ENCODE measurements at places on chromosomes 12 and 14.

- no peak for DNase-seq
Observed at GRCh38 chr14:77372304-77372841, 4.5 kb downstream of the TMED8 start.

- DNase-seq: no peak
Observed at GRCh38 chr12:1716215-1716862, 25.5 kb downstream of the ADIPOR2 start.

DNA sequence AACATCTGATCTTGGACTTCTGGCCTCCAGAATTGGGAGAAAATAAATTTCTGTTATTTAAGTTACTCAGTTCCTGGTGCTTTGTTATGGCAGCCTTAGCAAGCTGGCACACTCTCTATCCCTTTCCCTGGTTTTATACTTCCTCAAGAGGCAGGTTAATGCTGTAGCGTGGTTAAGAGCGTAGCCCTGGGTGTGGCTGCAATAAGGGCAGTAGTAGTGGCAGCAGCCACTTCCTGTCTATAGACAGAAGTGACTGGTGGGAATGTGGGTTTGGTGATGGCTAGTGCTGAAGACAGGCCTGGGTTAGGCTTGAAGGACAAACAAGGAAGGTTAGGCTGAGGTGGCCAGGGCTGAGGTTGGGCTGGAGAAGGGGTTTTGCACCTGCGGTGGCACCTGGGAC lies 3.6 kb upstream of the LGALS3 start:
- no peak for DNase-seq

GRCh38 chr12:114656906-114657596 lies 26.9 kb downstream of the TBX3 start:
- no peak for DNase-seq

- DNase-seq: no peak
Observed at GRCh38 chr12:89731089-89731488, 22.5 kb upstream of the ATP2B1 start.

GRCh38 chr12:27521066-27521465 lies 2.9 kb upstream of the PPFIBP1 start:
- no peak for DNase-seq

DNA sequence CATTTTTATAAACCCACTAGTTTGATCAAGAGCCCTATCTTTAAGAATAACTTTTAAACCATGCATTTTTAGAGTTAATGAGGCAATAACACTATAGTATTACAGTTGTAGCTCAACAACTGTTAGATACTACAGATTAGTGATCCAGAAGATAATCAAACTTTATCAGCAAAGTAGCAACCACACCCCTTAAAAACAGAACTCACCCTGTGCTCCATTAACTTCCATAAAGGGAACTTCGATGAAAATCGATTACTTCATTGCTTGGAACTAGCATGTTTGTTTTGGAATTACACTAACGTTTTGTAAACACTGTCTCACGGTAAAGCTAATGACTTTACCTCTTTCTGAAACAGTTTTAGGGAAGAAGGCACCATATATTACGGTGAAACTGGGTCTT lies 1.4 kb downstream of the SGPP1 start:
- no peak for DNase-seq

DNA sequence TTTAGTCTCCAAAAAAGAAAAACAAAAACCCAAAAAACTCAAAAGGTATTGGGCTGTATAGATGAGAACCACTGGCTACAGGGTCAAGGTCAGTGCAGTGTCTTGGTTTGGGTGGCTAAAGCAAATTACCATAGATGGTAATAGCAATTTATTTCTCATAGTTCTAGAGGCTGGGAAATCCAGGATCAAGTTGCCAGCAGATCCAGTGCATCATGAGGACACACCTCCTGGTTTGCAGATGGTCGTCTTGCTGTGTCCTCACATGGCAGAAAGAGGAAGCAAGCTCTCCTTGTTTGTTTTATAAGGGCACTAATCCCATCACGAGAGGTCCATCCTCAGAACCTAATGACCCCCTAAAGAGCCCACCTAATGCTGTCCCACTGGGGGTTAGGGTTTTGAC lies 11.2 kb downstream of the COX14 start:
- no peak for DNase-seq

DNA sequence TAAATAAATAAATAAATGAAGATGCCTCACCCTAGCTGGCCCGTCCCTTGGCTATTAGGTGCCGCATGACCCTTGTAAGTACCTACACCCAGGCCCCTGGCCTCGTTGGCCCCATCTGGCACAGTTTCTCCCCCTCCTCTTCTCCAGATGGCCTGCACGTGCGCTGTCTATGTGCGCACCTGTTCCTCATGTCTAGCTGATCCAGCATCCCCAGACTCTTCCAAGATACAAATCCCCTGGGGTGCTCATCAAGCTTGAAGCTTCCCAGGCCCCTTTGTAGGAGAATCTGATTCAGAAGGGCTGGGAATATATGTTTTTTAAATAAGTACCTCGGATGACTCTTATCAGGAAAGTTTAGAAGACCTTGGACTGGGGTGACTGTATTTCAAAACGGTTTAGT lies 133.3 kb downstream of the CHST11 start:
- DNase-seq: no peak

- no peak for DNase-seq
Observed at GRCh38 chr14:77148510-77149231, 7.1 kb upstream of the ZDHHC22 start.

DNA sequence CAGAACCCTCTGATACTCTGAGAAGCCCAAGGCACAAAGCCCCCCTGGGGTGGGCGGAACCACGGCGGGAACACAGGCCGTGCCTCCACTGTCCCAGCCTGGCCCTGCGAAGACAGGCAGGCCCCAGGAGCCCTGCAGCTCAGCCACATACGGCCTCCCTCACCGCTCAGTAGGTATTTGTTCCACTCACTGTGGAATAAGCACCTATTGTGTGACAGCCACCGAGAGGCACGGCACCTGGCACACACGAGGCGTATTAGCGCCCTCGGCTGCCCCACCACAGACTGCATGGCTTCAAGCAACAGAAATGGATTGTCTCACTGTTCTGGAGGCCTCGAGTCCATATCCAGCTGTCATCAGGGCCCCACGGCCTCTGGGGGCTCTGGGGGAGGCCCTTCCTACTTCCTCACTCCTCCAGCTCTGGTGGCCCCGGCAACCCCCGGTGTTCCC lies 66.3 kb downstream of the NCOR2 start:
- no peak for DNase-seq

DNA sequence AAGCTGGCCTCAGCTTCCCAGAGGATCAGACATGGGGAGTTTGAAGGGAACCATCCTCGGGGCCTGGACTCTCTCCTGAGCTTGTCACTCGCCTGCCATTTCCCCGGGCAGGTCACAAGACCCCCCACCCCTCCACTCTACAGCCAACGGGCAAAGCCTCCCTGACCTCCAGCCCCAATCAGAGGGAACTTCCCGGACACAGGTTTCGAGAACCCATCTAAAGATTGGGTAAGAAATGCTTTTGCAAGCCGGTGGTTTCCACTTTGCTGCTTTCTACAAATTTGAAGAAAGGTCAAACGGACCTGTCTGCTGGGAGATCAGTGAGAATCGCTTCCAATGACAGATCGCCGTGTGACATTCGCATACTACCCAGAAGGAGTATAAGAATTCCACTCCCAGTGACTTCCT lies 89.6 kb downstream of the SCARB1 start:
- no peak for DNase-seq

GRCh38 chr12:41277100-41277945 lies 89.2 kb downstream of the PDZRN4 start:
- no peak for DNase-seq

DNA sequence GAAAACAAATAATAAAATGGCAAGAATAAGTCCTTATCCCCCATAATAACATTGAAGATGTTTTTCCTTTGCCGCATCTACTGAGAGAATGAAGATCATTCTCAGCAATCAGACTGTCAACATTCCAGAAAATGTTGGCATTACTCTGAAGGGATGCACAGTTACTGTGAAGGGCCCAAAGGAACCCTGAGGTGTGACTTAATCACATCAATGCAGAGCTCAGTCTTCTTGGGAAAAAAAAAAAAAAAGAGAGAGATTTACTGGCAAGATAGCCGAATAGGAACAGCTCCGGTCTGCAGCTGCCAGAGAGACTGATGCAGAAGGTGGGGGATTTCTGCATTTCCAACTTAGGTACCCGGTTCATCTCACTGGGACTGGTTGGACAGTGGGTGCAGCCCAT lies 41.3 kb upstream of the OR6J1 start:
- DNase-seq: no peak

- no peak for DNase-seq
Observed at GRCh38 chr14:70567791-70568190, 32.7 kb downstream of the MED6 start.

- no peak for DNase-seq
Observed at GRCh38 chr14:61168141-61168540, 113.0 kb downstream of the TMEM30B start.

Measured in stimulated activated CD8-positive, alpha-beta memory T cell treated with anti-CD3 and anti-CD28 coated beads, Interleukin-4, amount 100 ng/mL, for 1 hour (primary cell).